ENCODE measurements at places on chromosomes 2 and 18. TPM values are rescaled to one million over a fixed set of nuclear protein-coding genes. Genes with fewer than 3 reads are reported as not detected.

DNA sequence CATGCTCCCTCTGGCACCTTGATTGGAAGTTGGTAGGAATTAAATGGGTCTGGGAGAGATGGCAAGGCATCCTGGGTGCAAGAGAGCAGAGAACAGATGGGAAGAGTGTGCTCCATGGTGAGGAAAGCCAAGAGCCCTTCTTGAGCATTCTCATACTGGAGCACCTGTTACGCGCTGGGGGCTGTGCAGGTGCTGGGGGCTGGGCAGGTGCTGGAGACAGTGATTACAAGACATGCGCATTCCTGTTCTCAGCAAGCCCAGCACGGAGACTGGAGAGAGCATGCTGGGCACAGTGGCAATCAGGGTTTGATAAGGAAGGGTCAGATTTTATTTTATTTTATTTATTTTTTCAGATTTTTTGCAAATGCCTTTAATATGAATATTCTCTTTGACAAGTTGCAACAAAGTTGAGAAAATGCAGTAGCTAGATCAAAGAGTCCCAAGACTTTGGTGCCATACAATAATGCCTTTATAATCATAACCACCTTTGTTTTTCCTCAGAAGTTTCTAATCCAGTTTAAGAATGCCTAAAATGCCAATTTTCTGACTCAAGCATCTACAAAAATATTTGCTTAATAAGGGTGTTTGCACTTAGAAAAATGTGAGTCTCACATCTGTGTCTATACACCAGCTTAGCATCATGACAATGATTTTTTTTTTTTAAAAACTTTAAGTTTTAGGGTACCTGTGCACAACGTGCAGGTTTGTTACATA, 193.3 kb downstream of the RNF152 start:
- no peak for DNase-seq

DNA sequence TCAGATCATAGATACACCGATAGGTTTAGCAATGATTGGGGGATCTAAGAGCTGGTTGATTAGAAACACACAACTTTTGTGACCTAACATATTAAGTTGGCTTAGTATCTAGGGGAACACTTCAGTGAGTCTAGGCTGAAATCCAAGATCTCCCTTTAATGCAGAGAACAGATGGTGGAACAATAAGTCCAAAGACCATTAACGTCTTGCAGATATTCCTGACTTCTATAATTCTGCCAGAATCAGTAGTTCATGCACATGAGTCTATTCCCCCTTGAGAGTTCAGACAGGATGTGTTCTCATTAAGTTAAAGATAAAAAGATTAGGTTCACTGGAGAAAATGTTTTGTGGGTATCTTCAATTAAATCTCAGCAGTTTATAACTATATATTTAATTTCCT, 506.5 kb downstream of the TSN start:
- DNase-seq: no peak

- DNase-seq: no peak
Measured at GRCh38 chr2:238322001-238322411, 1.7 kb downstream of the TRAF3IP1 start.

The KRTCAP3 gene
- polyA plus RNA-seq: 10.7 TPM

The ADD2 gene
- polyA plus RNA-seq: 6.0 TPM

All from left kidney (tissue), 8 donors.